Thymus (tissue), 14 donors: ENCODE measurements at places on chromosomes 12 and 14. TPM values are rescaled to one million over a fixed set of nuclear protein-coding genes. Genes with fewer than 3 reads are reported as not detected.

SDR9C7 gene
- 0.33 TPM for total RNA-seq

DBX2 gene
- under 0.01 TPM for total RNA-seq

GRCh38 chr12:104482748-104483147, 26.0 kb downstream of the CHST11 start:
- H3K27ac ChIP-seq: no peak overlapping the region
- H3K4me3 ChIP-seq: no peak overlapping the region
- H3K4me1 ChIP-seq: peaks cover 78% of the 10 kb centered on the region
- H3K36me3 ChIP-seq: peaks cover 4% of the 10 kb centered on the region
- peak; percentile 45 for DNase-seq

DNA sequence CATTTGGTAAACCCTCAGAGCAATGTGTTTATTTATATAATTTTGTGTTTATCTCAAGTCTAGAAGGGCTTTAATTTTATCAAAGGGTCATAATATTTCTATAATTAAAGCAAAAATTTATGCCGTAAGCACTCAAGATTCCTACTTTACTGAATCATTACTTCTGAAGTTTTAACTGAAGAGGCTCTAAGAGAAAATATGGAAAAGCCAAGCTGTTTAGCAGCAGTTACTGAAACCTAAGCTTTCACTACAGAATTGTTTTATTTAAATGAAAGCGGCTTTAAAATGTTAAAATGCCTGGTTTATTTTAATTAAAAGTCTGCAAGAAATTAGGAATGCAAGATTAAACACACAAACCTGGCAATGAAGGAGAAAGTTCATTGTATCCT, 73.9 kb upstream of the BBS10 start:
- H3K4me3 ChIP-seq: no peak overlapping the region
- H3K36me3 ChIP-seq: no peaks in the 10 kb centered on the region
- H3K27me3 ChIP-seq: no peaks in the 10 kb centered on the region
- no peaks in the 10 kb centered on the region for H3K4me1 ChIP-seq
